ENCODE measurements at places on chromosomes 13 and 19.

DNA sequence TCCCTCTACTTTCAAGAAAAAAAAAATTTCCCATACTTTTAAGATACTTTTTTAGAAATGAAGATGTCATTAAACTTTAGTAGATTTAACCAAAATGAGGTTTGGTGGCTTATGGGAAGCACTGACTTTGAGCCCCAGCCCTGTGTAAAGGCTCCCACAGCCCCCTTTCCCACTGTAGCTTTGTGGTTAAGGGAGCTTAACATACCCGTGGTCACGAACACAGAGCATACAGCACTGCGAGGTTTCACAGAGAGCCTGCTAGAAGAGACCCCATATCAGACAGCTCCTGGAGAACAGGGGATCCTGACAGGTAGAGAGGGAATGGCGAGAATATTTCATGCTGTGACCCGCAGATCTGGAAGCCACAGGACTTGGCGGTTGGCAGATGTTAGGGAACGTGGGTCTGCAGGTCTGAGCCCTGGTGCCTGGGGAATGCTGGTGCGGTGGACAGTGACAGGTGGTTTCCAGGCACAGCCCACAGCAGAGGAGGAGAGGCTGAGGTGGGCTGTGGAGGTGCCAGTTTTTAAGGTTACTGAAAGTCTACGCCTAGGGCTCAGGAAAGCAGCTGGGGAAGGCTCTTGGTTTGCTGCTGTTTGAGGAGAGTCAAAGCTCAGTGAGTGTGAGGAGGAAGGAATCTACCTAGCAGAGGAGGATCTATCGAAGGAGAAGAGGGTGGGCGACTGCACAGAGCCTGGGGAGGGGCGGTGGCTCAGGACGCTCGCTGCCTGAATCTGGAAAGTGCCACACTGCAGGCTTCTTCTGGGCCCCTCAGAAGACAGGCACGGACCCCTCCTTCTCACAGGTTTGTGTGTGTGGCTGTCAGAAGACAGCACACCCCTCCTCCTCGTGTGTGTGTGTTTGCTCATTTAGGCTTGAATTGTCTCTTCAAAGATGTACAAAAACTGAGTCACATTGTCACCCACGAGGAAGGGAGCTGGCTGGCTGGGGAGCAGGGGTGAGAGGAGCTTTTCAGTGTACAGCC is 49.9 kb downstream of the SLC7A9 start:
- DNase-seq, result no peak

GRCh38 chr13:38685974-38686576 is 802 bp upstream of the FREM2 start:
- peak; percentile 2 for DNase-seq

DNA sequence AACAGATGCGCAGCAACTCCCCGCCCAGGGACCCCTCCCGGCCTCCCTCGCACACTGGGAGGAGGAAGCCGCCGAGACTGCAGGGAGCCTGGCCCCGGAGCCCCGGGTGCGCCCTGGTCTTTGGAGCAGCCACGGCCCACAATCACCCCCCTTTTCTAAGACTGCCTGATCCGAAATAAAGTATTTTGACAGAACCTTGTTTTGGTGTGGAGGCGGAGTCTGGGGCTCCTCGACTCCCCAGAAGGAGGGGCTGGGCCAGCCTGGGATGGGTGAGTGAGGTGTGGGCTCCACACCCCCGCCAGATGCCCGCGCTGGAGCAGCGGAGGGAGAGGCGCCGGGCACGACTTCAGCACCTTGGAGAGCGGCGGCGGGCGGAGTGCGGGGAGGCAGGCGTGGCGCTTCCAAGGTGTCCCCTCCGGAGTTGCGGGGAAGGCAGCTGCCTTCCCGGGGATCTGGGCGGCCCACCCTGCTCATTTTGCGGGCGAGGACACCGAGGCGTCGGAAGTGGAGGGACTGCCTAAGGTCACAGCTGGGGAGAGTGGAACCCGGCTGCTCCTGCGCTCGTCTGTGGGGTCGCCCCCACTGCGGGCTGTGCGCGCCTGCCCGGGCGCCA is 9.4 kb downstream of the SIRT6 start:
- DNase-seq, result peak; percentile 64

GRCh38 chr19:35266520-35267352 is 2.0 kb upstream of the USF2 start:
- DNase-seq, result no peak

DNA sequence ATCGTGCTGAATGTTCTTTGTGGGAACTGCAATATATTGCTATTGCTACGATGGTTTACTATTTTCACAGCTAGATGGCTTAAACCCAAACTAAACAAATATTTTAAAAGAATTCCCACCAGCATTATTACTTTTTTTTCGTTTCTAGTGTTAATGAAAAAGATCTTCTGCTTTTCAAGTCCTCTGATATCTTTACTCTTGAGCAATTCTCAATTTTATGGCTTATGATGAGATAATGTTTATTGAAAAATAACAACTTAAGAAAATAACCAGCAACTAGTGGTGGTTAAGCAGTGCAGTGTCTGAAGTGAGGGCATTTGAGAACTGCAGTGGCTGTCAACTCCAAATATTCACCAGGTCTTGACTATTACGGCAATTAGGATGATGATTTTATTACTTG is 360.4 kb downstream of the ENOX1 start:
- no peak for DNase-seq

- DNase-seq, result no peak
Observed at GRCh38 chr19:31262725-31263191, 86.5 kb downstream of the TSHZ3 start.

- no peak for DNase-seq
Observed at GRCh38 chr13:98503175-98504028, 73.5 kb downstream of the STK24 start.

DNA sequence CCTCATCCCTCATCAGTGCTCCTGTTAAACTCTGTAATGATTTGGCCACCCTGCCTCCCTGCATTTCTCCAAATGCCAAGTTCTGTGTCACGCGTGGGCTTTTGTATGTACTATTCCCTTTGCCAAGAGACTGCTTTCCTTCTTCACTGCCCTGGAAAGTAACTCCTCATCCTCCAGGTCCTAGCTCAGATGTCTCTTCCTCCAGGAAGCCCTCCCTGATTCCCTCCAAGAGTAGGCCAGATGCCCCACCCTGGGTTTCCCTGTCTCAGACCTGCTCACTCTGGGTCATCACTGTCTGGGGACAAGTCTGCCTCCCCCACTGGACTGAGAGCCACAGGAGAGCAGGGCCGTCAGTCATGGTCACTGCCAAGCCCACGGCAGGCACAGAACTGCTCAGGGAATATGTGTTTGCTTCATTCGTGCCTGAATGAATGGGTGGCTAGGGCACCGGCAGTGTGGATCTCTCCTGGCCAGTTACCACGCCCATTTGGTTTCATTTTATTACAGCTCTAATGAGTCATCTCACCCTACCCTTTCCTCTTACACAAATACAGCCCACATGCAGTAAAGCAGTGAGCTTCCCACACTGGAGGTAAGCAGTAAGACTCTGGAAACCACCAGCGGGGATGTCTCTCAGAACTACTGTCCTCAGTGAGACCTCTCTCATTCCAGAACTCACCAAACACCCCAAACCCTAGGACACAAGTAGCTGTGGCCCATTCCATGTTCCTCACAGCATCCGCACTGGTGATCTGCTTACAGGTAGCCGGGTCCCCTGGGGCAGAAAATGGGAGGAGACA is 12.1 kb upstream of the GPR4 start:
- DNase-seq, result peak; percentile 71

GRCh38 chr13:23605831-23606230 is 35.6 kb downstream of the TNFRSF19 start:
- DNase-seq, result no peak

- no peak for DNase-seq
Observed at GRCh38 chr13:21813110-21813509, 142.2 kb downstream of the FGF9 start.

- no peak for DNase-seq
Observed at GRCh38 chr19:39236527-39236926, 8.3 kb downstream of the IFNL3 start.

- DNase-seq, result peak; percentile 31
Observed at GRCh38 chr19:15283141-15283883, 49.0 kb downstream of the BRD4 start.

- DNase-seq, result no peak
Observed at GRCh38 chr19:17933414-17934129, 757 bp downstream of the CCDC124 start.

- no peak for DNase-seq
Observed at GRCh38 chr13:47603365-47603764, 397.7 kb downstream of the SUCLA2 start.

- DNase-seq, result no peak
Observed at GRCh38 chr13:86601351-86601750, 802.1 kb upstream of the SLITRK6 start.

GRCh38 chr13:79530270-79530669 is 49.3 kb downstream of the NDFIP2 start:
- no peak for DNase-seq

DNA sequence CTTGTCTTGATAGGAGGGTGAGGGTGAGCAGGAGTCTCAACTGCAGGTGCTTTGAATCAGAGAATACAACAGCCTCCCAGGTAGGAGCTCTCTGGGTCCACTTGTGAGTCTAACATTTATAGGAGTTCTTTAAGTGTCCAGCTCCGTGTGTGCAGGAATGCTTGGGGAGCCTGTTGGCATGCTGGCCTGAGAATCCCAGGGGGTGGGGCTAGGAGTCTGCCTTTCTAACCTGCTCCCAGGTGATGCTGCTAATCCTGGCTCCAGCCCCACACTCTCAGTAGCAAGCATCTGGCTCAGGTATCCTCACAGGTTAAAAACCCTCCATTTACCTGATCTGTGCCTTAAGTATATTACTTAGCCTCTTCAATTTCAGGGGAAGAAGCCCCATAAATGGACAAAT is 368.9 kb downstream of the RBM26 start:
- no peak for DNase-seq

- no peak for DNase-seq
Observed at GRCh38 chr19:42455621-42456081, 12.9 kb upstream of the CXCL17 start.

DNA sequence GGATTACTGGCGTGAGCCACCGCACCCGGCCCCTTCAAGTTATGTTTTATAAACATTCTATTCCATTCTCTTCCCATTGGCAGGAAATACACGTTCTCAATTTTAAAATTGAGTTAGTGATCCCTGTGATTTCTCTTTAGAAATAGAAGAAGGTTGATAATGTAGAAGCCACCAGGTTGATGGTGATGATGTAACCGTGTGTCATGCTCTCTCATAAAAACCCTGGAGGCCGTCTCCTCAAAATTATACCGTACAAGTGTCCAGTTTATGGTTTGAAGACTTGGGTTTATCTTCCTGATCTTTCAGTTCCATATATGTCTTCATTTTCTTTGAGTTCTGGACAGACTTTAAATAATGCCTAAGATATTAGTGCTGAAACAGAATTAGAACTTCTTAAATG is 32.2 kb downstream of the COG3 start:
- DNase-seq, result no peak

DNA sequence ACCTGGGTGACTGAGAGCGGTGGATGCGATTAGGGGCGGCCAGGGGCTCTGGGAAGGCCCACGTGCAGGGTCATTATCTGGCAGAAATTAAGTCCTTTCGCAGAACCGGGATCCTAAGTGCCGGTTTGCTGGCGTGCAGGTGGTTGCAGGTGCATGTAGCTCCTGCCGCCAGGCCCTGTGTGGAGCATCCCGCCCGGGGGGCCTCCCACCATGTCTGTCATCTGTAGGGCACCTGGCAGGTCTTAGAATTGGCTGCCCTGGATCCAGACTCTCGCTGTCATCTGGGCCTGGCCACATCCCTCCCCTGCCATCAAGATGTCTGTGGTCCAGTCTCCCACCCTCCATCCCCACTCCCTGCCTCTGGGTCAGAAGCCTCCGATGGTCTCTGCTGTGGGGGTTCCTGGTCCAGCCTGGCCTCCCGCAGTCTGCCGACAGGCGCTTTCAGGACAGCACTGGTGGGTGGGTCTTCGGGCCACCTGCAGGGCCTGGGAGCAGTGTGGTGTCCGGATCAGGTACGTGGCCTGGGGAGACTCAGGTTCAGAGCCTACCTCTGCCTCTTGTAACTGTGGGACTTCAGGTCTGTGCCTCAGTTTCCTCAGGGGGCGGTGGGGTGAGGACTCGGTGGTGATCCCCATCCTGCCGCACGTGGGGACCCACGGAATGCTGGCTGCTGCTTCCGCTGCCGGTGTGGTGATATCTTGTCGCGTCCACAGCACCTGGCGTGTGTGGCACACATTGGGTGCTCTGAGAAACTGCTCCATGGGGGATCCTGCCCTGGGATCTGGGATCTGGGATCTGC is 5.4 kb downstream of the GNA11 start:
- no peak for DNase-seq

- DNase-seq, result no peak
Observed at GRCh38 chr13:94119360-94119936, 360.0 kb downstream of the DCT start.

DNA sequence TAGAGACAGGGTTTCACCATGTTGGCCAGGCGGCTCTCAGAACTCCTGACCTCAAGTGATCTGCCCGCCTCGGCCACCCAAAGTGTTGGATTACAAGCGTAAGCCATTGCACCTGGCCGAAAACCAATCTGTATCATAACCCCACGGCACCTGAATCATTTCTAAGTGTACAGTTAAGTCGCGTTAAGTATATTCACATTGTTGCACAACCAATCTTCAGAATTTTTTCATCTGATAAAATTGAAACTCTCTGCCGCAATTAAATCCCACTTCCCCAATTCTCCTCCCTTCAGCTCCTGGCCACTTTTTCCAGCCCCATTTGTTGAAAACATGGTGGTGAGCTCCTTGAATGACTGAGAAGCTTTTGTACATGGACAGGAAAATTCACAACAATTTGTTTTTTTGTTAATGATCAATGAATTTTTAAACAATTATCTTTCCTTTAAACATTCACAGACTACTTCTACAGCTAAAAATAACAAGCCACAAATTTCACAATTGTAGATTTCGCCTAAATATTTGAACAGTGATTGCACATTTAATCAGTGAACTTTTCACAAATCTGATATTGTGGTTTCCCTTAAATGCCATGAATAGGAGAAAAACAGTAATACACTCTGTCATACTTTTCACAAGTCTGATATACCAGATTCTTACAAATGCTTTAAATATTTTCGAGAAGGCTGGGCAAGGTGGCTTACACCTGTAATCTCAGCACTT is 13.8 kb downstream of the FGF21 start:
- peak; percentile 72 for DNase-seq

DNA sequence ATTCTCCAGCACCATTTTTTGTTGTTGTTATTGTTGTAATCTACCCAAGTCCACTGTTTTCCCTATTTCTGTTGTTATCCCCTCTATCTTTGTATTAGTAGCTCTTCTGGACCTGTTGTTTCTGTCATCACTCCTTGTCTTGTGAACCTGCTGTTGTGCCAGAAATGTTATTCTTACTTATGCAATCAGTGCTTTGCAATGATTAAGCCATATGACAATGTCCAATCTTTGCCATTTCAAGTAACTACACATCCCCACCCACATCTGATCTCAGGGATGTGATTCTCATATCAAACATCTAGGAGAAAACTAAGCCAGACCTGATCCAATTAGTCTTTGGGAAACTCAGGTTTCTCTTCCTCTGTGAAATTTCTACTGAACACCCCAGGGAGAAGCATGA is 472.6 kb upstream of the KLHL1 start:
- DNase-seq, result no peak

Data from KBM-7 (cell line).